ENCODE measurements at places on chromosomes 2 and 18. TPM values are rescaled to one million over a fixed set of nuclear protein-coding genes. Genes with fewer than 3 reads are reported as not detected.

The MARCO gene
- not detected for total RNA-seq

The ATP8B1 gene
- total RNA-seq, result 0.07 TPM

The NAT8 gene
- total RNA-seq, result not detected

The MALL gene
- total RNA-seq, result 0.49 TPM

The TRABD2A gene
- not detected for total RNA-seq

The MYL12B gene
- 123 TPM for total RNA-seq

The PCARE gene
- 0.66 TPM for total RNA-seq

The NEURL3 gene
- not detected for total RNA-seq

The FBXO48 gene
- total RNA-seq, result 0.81 TPM

The COL4A4 gene
- total RNA-seq, result 0.05 TPM

The INPP5D gene
- total RNA-seq, result 2.2 TPM

The LRP2 gene
- total RNA-seq, result not detected

The ASXL3 gene
- total RNA-seq, result 45.6 TPM

The APOB gene
- not detected for total RNA-seq

The NEU2 gene
- not detected for total RNA-seq

All from glutamatergic neuron (in vitro differentiated cells).